ENCODE measurements at places on chromosomes 11 and 22. TPM values are rescaled to one million over a fixed set of nuclear protein-coding genes. Genes with fewer than 3 reads are reported as not detected.

SAA2 gene
- not detected for polyA plus RNA-seq

PGA5 gene
- 0.45 TPM for polyA plus RNA-seq

NAALADL1 gene
- polyA plus RNA-seq = 8.0 TPM

GPHA2 gene
- polyA plus RNA-seq = 1.8 TPM

SLC35E4 gene
- polyA plus RNA-seq = 2.6 TPM

P2RY2 gene
- 0.40 TPM for polyA plus RNA-seq

ROBO3 gene
- polyA plus RNA-seq = 21.0 TPM

CECR2 gene
- polyA plus RNA-seq = 24.2 TPM

SCN3B gene
- polyA plus RNA-seq = 0.74 TPM

C11orf21 gene
- polyA plus RNA-seq = not detected

TPP1 gene
- 18.7 TPM for polyA plus RNA-seq

CBLIF gene
- polyA plus RNA-seq = not detected

NCF4 gene
- not detected for polyA plus RNA-seq

ZDHHC5 gene
- polyA plus RNA-seq = 15.7 TPM

MS4A6E gene
- not detected for polyA plus RNA-seq

SLC35F2 gene
- polyA plus RNA-seq = 21.3 TPM

OR4C11 gene
- not detected for polyA plus RNA-seq

DDTL gene
- polyA plus RNA-seq = 3.3 TPM

CALCA gene
- 2.5 TPM for polyA plus RNA-seq

ARFIP2 gene
- 35.4 TPM for polyA plus RNA-seq
